ENCODE measurements at places on chromosomes 6 and 20.

DNA sequence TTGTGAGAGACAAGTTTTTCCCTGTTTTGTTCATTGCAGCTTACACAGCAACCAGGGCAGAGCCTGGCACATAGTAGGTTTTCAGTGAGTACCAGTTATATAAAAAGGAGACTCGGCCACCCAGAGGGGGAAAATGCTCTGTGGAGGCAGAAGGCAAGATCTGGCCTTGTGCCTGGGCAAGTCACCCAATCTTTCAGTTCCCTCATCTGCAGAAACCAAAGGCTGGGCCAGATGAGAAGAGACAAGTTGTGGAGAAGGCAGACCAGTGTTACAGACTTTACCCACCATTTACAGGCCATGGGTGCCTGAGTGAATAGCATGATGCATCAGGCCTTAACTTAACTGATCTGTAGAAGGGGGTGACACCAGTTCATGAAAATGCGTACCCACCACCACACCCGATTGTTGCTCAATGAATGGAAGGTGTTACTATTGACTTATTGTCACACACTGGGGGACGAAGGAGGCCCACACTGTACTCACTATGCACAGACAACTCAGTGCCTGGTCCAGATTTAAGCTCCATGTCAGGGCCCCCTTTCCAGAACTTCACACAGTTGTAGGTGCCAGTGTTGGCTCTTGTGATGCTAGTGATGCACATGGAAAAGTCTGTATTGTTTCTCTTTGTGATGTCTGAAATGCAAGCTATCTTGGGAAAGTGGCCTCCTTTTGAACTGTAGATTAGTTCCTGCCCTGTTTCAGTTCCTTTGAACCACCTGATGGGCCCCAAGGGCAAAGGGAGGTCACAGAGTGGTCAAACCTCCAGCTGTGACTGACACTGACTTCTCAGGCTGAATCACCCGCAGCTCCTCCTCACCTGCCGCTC is 64.3 kb upstream of the SIRPG start:
- no peak overlapping the region for H3K27ac ChIP-seq
- H3K27me3 ChIP-seq = peaks cover 3% of the 10 kb centered on the region
- no peaks in the 10 kb centered on the region for H3K4me1 ChIP-seq
- DNase-seq = no peak

DNA sequence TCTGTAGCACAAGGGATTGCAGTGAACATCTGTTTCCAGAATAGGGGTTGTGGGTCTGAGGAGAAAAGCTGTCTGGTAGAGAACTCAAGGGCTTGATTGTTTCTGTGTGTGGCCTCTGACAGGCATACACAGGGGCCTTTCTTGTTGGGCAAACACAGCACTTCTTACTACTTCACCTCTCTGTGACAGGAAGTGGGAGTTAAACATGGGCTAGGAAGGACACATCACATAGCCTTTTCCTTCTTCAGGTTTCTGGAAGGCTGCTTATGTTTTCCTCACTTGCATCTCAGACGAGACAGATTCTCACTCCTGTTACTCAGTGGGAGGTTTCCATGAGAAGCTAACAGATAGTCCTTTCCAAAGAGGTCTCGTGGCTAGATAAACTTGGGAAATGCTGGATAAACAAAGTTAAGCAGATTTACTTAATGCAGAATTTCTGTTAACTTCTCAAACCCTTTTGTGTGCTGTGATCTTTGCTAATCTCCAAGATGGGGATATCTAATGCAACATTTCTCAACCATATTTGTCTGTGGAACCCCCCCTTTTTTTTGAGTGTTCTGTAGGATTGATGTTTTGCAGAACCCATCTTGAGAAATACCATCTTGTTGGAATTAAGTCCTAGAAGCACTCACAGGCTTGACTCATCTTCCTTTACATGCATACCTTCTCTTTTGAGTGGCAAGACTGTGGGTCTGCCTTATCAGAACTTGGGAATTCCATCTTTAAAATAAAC is 41.9 kb upstream of the RNF8 start:
- H3K4me3 ChIP-seq = no peak overlapping the region
- H3K4me1 ChIP-seq = no peaks in the 10 kb centered on the region
- H3K36me3 ChIP-seq = 0 out of 2 replicates have a peak, but pooled peaks cover 3% of the 10 kb centered on the region
- no peak for DNase-seq
- H3K27ac ChIP-seq = no peak overlapping the region

DNA sequence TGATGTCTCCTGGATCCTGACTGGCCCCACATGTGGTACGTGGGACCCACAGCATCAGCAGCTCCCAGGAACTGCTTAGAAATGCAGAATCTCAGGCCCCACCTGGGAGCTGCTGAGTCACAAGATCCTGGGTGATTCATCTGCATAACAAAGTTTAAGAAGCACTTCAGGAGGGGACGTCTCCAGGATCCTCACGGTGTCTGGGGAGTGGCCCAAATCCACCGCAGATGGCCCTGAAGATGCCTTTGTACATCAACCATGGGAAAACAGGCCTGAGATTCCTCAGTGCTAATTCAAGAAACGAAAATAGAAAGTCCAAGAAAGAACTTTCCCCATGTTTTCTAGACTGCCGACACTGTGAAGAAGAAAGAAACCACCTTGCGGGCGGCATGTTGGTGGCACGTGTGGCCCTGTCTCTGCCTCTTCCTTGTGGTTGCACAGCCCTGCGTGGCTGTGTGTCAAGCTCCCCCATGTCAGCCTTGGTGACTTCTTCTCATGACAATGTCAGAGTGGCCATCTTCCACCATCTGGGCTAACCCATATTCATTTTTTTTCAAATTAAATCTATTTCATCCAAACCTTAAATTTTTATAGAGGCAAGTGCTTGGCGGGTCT is 26.1 kb downstream of the RRBP1 start:
- DNase-seq = no peak
- 0 out of 2 replicates have a peak, but pooled peaks cover 4% of the 10 kb centered on the region for H3K36me3 ChIP-seq
- H3K27ac ChIP-seq = no peak overlapping the region
- no peak overlapping the region for H3K4me3 ChIP-seq
- peaks cover 16% of the 10 kb centered on the region for H3K4me1 ChIP-seq
- no peaks in the 10 kb centered on the region for H3K27me3 ChIP-seq

- H3K4me3 ChIP-seq = no peak overlapping the region
- H3K27ac ChIP-seq = no peak overlapping the region
- no peaks in the 10 kb centered on the region for H3K36me3 ChIP-seq
Measured at GRCh38 chr6:115570331-115570730, 490.4 kb downstream of the FRK start.

GRCh38 chr6:84033523-84034451 is at the start of gene MRAP2:
Gene MRAP2 (plus strand): TSS chr6:84033772. CDS start chr6:84055319, 21,547 bp downstream.
- DNase-seq = no peak
- H3K27ac ChIP-seq = no peak within 1 kb of the TSS
- peaks cover 6% of the 10 kb centered on the region for H3K27me3 ChIP-seq
- no peaks in the 10 kb centered on the region for H3K36me3 ChIP-seq
- peak within 1 kb of the TSS; percentile 67 for H3K4me3 ChIP-seq
- H3K4me1 ChIP-seq = no peaks in the 10 kb centered on the region

DNA sequence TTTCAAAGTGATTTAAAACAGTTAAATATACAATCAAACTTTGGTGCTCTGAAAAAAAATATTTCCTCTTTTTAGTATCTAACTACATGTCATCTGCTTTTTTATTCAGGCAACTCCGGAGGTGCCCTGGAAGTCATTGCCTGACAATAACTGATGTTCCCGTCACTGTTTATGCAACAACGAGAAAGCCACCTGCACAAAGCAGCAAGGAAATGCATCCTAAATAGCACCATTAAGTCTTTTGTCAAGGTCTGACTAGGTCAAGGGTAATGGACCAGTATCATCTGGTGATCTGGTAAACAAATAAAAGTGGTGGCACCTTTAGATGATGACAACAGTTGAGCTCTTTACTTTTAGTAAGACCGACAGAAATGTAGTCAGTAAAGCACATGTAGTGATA is 13.2 kb downstream of the FAM229B start:
- H3K4me3 ChIP-seq = no peak overlapping the region
- DNase-seq = no peak
- no peaks in the 10 kb centered on the region for H3K4me1 ChIP-seq
- no peaks in the 10 kb centered on the region for H3K36me3 ChIP-seq
- H3K27ac ChIP-seq = no peak overlapping the region

- H3K36me3 ChIP-seq = no peaks in the 10 kb centered on the region
- H3K27me3 ChIP-seq = peaks cover 3% of the 10 kb centered on the region
- no peaks in the 10 kb centered on the region for H3K4me1 ChIP-seq
Measured at GRCh38 chr6:107690643-107691061, 133.5 kb downstream of the SCML4 start.

DNA sequence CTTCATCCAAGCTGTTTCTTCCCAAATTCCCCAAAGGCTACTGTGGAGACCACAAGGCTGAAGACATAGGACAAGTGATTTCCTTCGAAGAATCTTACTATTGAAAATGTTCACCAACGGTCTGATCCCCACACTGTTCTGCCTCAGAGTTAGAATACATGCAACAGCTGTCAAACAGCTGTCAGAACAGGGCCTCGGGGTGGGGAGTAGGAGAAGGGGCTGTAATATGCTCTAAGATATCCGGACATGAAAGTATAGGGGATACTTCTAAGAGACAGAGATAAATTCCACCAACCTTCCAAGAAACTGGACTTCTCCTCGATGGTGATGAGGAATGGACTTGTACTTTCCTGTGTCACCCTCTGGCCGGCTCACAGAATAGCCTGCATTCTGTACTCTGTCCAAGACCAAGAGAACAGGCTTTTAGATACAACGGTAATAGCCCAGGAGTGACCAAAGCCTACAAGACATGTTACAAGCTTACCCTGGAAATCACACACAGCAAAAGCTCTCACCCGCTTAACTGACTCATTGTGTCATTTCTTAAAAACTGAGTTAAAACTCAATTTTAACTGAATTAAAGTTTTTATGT is 69.2 kb upstream of the PTGIS start:
- no peak overlapping the region for H3K4me3 ChIP-seq
- H3K27me3 ChIP-seq = no peaks in the 10 kb centered on the region
- no peak for DNase-seq

DNA sequence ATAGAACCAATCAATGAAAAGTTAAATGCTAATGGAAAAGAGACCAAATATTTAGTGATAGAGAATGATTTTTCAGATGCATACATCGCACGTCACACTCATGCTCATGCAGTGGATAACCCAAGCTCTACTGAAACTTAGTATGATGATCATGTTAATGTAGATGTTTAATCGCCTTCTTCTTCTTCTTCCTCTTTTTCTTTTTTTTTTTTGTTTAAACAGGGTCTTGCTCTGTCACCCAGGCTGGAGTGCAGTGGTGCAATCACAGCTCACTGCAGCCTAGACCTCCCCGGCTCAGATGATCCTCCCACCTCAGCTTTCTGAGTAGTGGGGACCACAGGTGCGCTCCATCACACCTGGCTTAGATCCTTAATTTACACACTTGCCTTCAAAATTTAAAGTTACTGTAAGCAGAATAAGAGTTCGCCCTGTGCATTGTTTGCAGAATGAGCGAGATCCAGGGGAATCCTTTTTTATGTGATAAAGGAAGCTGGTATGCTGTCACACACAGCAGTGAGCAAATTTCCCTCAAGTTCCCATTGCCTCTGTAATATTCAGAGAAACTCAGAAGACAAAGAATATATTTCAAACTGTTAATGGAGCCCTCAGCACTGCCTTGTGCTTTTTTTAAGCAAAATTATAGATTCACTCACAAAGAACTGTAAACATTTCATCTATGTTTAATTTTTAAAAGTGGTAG is 194.2 kb upstream of the SGK1 start:
- 0 out of 2 replicates have a peak, but pooled peaks cover 3% of the 10 kb centered on the region for H3K4me1 ChIP-seq
- no peaks in the 10 kb centered on the region for H3K36me3 ChIP-seq
- no peaks in the 10 kb centered on the region for H3K27me3 ChIP-seq
- H3K4me3 ChIP-seq = no peak overlapping the region
- H3K27ac ChIP-seq = no peak overlapping the region

- no peaks in the 10 kb centered on the region for H3K27me3 ChIP-seq
- H3K36me3 ChIP-seq = no peaks in the 10 kb centered on the region
- H3K4me1 ChIP-seq = no peaks in the 10 kb centered on the region
- H3K4me3 ChIP-seq = no peak overlapping the region
- no peak overlapping the region for H3K27ac ChIP-seq
Measured at GRCh38 chr6:142530566-142530965, 228.8 kb downstream of the ADGRG6 start.

DNA sequence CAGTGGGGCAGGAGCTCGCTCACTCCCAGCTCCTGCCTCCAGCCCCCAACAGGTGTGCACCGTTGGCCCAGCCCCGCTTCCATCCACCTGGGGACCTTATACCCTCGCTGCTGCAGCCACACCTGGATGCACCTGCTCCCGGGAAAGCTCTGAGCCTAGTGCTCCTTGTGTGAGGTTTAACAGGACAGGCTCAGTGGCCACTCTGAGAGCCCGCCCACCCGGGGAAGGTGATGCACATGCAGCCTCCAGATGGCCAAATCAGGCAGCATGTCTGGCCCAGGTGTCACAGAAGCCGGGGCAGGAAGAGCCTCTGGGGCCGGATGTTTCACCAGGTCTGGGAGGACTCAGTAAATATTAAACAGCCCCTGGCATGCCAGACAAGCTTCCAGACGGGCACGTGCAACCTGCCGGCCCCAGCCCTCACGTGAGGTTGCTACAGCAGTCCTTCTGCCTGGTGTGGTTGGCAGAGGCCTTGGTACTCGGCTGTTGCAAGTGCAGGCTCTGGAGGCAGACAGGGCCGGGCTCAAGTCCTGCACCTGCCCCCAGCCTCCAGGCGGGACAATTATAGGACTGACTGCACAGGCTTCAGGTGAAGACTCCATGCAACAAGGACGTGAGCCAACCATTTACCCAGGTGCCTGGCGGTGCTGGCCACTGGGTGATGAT is 66.9 kb downstream of the RIPOR3 start:
- DNase-seq = no peak
- H3K4me3 ChIP-seq = no peak overlapping the region
- H3K27ac ChIP-seq = peak overlapping the region; percentile 1
- no peaks in the 10 kb centered on the region for H3K36me3 ChIP-seq
- peaks cover 39% of the 10 kb centered on the region for H3K4me1 ChIP-seq
- H3K27me3 ChIP-seq = no peaks in the 10 kb centered on the region

DNA sequence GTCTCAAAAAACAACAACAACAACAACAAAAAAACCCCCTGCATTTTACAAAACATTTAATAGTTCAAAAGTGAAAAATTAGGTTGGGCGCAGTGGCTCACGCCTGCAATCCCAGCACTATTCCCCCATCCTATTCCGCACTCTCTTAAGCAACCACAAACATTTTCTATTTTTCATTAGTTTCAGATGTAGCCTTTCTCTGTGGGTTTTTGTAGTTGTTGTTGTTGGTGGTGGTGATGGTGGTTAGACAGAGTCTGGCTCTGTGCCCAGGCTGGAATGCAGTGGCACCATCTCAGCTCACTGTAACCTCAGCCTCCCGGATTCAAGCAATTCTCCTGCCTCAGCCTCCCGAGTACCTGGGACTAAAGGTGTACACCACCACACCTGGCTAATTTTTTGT is 6.4 kb upstream of the GMNN start:
- no peak overlapping the region for H3K4me3 ChIP-seq
- no peaks in the 10 kb centered on the region for H3K27me3 ChIP-seq
- no peak overlapping the region for H3K27ac ChIP-seq
- no peak for DNase-seq
- H3K36me3 ChIP-seq = no peaks in the 10 kb centered on the region
